ENCODE measurements at places on chromosomes 16 and 17. TPM values are rescaled to one million over a fixed set of nuclear protein-coding genes. Genes with fewer than 3 reads are reported as not detected.

Gene KRTAP4-11
- total RNA-seq = not detected

Gene SNN
- 23.6 TPM for total RNA-seq

Gene EPN3
- 70.5 TPM for total RNA-seq

Gene MT1M
- total RNA-seq = 18.8 TPM

Gene SLC9A5
- total RNA-seq = 0.86 TPM

Gene PRDM7
- total RNA-seq = not detected

Gene PYY
- total RNA-seq = not detected

Gene TMEM94
- 73.2 TPM for total RNA-seq

All from ureter (tissue), 1 donor.